ENCODE measurements at places on chromosomes 4 and X. TPM values are rescaled to one million over a fixed set of nuclear protein-coding genes. Genes with fewer than 3 reads are reported as not detected.

MUC7 gene
- total RNA-seq: not detected

PPP4R3C gene
- total RNA-seq: not detected

HTRA3 gene
- 34.9 TPM for total RNA-seq

ENOPH1 gene
- 41.3 TPM for total RNA-seq

DNA sequence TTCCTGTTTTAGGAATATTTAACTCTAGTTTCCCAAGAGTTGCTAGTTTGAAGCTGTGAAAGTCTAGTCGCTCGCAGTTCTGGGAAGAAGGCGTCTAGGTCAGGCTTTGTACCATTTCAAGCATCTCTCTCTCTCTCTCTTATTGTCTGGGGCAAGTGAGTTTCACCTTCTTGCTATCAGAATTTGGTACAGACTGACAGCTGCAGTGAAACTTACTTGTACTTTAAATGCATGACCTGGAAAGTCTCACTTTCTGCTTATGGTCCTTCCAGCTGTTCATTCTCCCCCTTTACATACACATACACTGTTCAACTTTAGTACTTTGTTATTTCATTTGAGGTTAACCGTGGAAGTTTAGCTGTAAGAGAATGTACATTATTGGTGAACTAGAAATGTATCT lies 4.4 kb downstream of the FRMPD4 start:
- DNase-seq: no peak
- no peaks in the 10 kb centered on the region for H3K4me1 ChIP-seq
- H3K36me3 ChIP-seq: no peaks in the 10 kb centered on the region
- peaks cover 18% of the 10 kb centered on the region for H3K27me3 ChIP-seq

DNA sequence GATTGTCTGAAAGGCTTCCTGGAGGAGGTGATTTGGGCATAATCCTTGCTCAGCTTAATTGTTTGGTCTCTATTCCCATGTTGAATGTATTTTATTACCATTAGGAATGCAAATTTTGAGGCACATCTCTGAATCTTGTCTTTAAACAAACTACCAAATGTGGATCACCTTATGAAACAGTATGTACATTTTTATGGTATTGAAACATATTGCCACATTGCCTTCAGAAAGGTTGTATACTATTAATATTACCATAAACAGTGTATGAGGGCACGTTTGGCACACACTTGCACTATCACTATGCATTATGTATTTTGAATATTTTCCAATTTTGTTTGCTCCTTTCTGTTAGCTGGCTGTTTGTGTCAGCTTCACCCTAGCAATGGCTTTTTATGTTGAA lies 60.0 kb upstream of the ALB start:
- no peaks in the 10 kb centered on the region for H3K27me3 ChIP-seq
- H3K4me1 ChIP-seq: no peaks in the 10 kb centered on the region
- no peak for DNase-seq
- H3K4me3 ChIP-seq: no peak overlapping the region

DNA sequence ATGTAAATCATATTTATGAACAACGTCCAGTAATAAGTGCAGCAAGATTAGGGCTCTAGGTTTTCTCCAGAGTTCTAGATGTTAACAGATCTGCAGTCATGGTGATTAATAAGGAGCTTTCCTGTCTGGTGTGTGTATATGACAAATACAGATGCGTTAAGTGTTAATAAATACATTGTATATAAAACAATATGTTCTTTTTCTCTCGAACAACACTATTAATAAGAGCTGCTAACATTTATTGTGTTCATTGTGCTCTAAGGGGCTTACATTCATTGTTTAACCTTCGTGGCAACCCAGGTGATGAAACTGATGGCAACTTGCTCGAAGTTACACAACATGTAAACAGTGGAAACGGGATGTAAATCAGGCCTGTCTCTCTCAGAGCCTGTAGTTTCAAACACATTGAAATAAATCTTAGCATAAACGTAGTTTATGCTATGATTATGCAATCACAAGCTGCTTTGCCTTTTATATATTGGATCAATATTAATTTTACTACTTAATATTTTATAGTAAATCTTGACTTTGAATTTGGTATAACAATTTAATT lies 547 bp upstream of the CLGN start:
- peaks cover 9% of the 10 kb centered on the region for H3K4me1 ChIP-seq
- no peak for DNase-seq
- no peak overlapping the region for H3K27ac ChIP-seq
- no peaks in the 10 kb centered on the region for H3K36me3 ChIP-seq
- peak overlapping the region; percentile 59 for H3K4me3 ChIP-seq

GRCh38 chr4:108244606-108245005 lies 75.9 kb upstream of the LEF1 start:
- H3K27me3 ChIP-seq: no peaks in the 10 kb centered on the region
- no peak overlapping the region for H3K4me3 ChIP-seq
- H3K36me3 ChIP-seq: no peaks in the 10 kb centered on the region
- H3K4me1 ChIP-seq: no peaks in the 10 kb centered on the region
- no peak overlapping the region for H3K27ac ChIP-seq

GRCh38 chrX:118254611-118255010 lies 91.3 kb upstream of the WDR44 start:
- no peak overlapping the region for H3K27ac ChIP-seq
- H3K36me3 ChIP-seq: no peaks in the 10 kb centered on the region
- no peaks in the 10 kb centered on the region for H3K4me1 ChIP-seq
- peak; percentile 84 for DNase-seq
- no peaks in the 10 kb centered on the region for H3K27me3 ChIP-seq

- no peak for DNase-seq
- H3K4me1 ChIP-seq: no peaks in the 10 kb centered on the region
- peak overlapping the region; percentile 9 for H3K4me3 ChIP-seq
- H3K27ac ChIP-seq: peak overlapping the region; percentile 89
- H3K36me3 ChIP-seq: no peaks in the 10 kb centered on the region
These were observed 102.1 kb upstream of the TENM3 start for GRCh38 chr4:182141061-182141460.

DNA sequence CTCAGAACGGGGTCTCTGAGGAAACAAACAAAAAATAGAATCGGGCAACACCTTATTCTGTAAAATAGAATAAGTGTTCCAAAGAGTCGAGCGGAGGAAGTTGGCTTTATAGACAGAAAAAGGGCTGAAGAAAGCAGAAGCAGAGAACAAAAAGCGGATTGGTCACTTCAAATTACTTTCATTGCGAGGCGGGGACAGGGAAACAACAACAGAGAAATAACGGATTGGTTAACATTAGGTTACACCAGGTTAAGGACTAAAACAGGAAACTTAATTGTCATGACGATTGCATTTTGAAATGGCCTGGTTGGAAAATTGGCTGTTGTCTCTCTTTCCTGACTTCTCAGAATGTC lies 433 bp upstream of the COQ2 start:
- H3K36me3 ChIP-seq: no peaks in the 10 kb centered on the region
- DNase-seq: no peak
- peak overlapping the region; percentile 60 for H3K4me3 ChIP-seq
- peak overlapping the region; percentile 88 for H3K27ac ChIP-seq

DNA sequence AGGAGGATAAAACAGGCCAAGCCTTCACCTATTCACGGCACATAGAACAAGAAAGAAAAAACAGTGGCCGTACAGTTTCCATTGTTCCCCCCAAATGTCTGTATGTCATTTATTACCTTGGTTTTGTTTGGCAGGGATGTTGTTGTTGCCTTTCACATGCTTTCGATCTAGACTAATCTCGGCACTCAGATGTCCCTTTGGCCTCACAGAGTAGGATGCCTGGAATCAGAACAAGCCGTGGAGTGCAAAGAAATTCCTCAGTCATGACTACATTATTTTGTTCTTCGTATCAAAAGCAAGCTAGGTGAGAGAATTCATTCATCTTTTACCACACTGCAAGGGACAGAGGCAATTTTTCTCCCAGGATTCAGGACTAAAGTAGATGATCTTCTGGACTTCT lies 106.9 kb downstream of the SMIM20 start:
- no peak for DNase-seq
- H3K4me1 ChIP-seq: no peaks in the 10 kb centered on the region
- H3K27me3 ChIP-seq: no peaks in the 10 kb centered on the region
- no peak overlapping the region for H3K27ac ChIP-seq
- H3K4me3 ChIP-seq: no peak overlapping the region

- H3K36me3 ChIP-seq: no peaks in the 10 kb centered on the region
- DNase-seq: peak; percentile 27
- H3K4me1 ChIP-seq: no peaks in the 10 kb centered on the region
- no peak overlapping the region for H3K4me3 ChIP-seq
These were observed 2.9 kb downstream of the PAK3 start for GRCh38 chrX:111098874-111099273.

- no peak overlapping the region for H3K27ac ChIP-seq
- no peak overlapping the region for H3K4me3 ChIP-seq
- H3K27me3 ChIP-seq: no peaks in the 10 kb centered on the region
- H3K36me3 ChIP-seq: no peaks in the 10 kb centered on the region
These were observed 379.5 kb upstream of the MAD2L1 start for GRCh38 chr4:120446051-120446567.

- H3K4me3 ChIP-seq: no peak overlapping the region
- no peaks in the 10 kb centered on the region for H3K36me3 ChIP-seq
- peaks cover 17% of the 10 kb centered on the region for H3K4me1 ChIP-seq
- DNase-seq: no peak
- no peaks in the 10 kb centered on the region for H3K27me3 ChIP-seq
- no peak overlapping the region for H3K27ac ChIP-seq
These were observed 13.3 kb downstream of the PPARGC1A start for GRCh38 chr4:23876418-23877089.

GRCh38 chrX:96382018-96382417 lies 302.6 kb upstream of the DIAPH2 start:
- no peaks in the 10 kb centered on the region for H3K4me1 ChIP-seq
- no peaks in the 10 kb centered on the region for H3K36me3 ChIP-seq
- no peak for DNase-seq
- no peak overlapping the region for H3K27ac ChIP-seq
- H3K27me3 ChIP-seq: no peaks in the 10 kb centered on the region
- no peak overlapping the region for H3K4me3 ChIP-seq

DNA sequence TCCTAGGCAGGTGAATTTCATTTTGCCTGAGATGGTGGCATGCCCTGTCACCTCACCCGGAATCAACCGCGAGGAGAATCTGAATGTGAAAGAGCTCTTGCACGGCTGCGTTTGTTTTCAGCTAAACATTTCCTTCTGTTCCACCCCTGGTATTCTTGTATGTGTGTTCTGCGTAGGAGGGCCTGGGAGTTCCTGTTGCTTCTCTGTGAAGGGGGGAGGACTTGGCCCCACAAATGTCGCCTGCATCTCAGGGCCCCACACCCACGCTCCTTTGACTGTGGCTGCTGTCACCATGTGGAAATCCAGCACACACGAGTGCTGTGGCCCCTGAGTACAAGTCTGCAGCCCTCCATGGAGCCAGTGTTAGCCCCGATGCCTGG lies 45.8 kb upstream of the CLCN4 start:
- H3K27me3 ChIP-seq: no peaks in the 10 kb centered on the region
- H3K27ac ChIP-seq: peak overlapping the region; percentile 80
- H3K4me1 ChIP-seq: no peaks in the 10 kb centered on the region
- no peak for DNase-seq

All from tibial nerve (tissue), 4 donors.